ENCODE measurements at places on chromosomes 3 and 15. TPM values are rescaled to one million over a fixed set of nuclear protein-coding genes. Genes with fewer than 3 reads are reported as not detected.

The MAGEL2 gene
- 9.7 TPM for total RNA-seq

The GABRB3 gene
- 98.2 TPM for total RNA-seq

The PKM gene
- total RNA-seq = 1,042 TPM

GRCh38 chr15:90184786-90185704 is 16.1 kb upstream of the SEMA4B start:
- H3K36me3 ChIP-seq = no peaks in the 10 kb centered on the region
- no peaks in the 10 kb centered on the region for H3K27me3 ChIP-seq
- peak overlapping the region; percentile 64 for H3K4me3 ChIP-seq
- no peaks in the 10 kb centered on the region for H3K4me1 ChIP-seq
- DNase-seq = peak; percentile 76

GRCh38 chr3:100144255-100144866 is 30.1 kb upstream of the FILIP1L start:
- no peaks in the 10 kb centered on the region for H3K4me1 ChIP-seq
- H3K27ac ChIP-seq = no peak overlapping the region
- H3K4me3 ChIP-seq = no peak overlapping the region
- no peaks in the 10 kb centered on the region for H3K27me3 ChIP-seq

DNA sequence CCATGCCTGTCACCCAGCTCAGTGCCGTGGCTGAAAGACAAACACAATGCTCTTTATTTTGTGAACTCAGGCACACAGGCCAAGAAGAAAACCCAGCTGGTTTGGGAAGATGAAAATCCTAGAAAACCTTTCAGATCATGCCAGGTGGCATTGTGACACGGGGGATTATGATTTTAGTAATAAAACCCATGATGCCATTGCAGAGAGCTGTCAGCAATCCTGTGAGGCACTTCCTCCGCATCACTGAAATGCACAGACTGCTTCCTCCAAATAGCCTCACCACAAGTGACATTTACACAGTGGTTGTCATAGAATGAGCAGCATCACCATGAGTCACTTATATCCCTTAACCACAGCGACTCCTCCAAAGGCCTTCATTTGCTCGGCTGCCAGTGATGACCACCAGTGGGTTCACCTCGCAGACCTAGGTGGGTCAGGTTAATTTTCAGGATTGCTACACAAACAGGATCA is 22.7 kb downstream of the ABHD6 start:
- DNase-seq = no peak
- no peak overlapping the region for H3K4me3 ChIP-seq
- no peaks in the 10 kb centered on the region for H3K27me3 ChIP-seq
- no peak overlapping the region for H3K27ac ChIP-seq
- no peaks in the 10 kb centered on the region for H3K36me3 ChIP-seq
- no peaks in the 10 kb centered on the region for H3K4me1 ChIP-seq

DNA sequence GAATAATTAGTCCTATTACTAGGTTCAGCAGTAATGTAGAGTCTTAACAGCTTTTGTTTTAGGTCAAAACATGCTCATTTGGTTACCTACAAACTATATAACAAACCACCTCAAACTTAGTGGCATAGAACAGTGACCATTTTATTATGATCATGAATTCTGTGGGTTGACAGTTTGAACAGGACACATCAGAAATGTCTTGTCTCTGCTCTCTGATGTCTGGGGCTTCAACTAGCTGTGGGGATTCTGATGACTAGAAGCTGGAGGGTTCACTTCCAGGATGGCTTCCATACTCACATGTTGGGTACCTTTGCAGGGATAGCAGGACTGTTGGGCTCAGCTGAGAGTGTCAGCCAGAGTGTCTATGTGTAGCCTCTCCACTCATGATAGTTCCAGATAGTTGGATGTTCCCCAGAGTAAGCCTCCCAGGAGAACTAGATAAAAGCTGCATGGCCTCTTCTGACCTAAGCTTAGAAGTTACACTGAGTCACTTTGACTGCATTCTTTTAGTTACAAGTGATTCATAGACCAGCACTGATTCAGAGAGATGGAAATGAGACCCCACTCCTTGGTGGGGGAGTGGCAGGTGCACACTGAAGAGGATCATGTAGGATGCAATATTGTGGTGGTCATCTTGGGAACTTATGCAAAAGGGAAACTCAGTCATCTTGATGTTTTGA is 32.6 kb downstream of the PLCL2 start:
- no peaks in the 10 kb centered on the region for H3K27me3 ChIP-seq
- H3K4me3 ChIP-seq = no peak overlapping the region
- DNase-seq = no peak
- H3K36me3 ChIP-seq = no peaks in the 10 kb centered on the region
- H3K27ac ChIP-seq = no peak overlapping the region

DNA sequence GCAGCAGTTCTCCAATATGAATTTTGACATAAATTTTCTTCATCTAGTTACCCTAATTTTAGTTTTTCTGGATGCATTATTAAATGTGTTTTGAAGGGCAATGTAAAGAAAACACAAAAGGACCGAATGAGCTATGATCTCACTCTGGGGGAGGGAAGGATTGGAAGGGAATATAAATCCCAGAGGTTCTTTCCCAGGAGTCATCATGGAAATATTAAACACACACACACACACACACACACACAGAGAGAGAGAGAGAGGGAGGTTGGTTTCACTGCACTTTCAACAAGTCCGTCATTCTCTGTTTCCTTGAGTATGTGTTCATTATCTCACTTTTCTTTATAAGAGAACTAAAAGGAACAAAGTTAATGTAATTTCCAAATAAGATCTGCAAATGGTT is 70.7 kb upstream of the DCBLD2 start:
- peaks cover 6% of the 10 kb centered on the region for H3K36me3 ChIP-seq
- no peak overlapping the region for H3K4me3 ChIP-seq
- DNase-seq = no peak

- no peaks in the 10 kb centered on the region for H3K27me3 ChIP-seq
- H3K4me1 ChIP-seq = peaks cover 7% of the 10 kb centered on the region
- H3K36me3 ChIP-seq = peaks cover 8% of the 10 kb centered on the region
- no peak overlapping the region for H3K27ac ChIP-seq
Measured at GRCh38 chr15:51931016-51931415, 40.6 kb downstream of the LEO1 start.

GRCh38 chr15:57495554-57496165 is 96.0 kb upstream of the MYZAP start:
- H3K36me3 ChIP-seq = peaks cover 3% of the 10 kb centered on the region
- no peaks in the 10 kb centered on the region for H3K4me1 ChIP-seq
- DNase-seq = no peak
- no peak overlapping the region for H3K27ac ChIP-seq
- no peak overlapping the region for H3K4me3 ChIP-seq
